ENCODE measurements at places on chromosomes 2 and 18.

DNA sequence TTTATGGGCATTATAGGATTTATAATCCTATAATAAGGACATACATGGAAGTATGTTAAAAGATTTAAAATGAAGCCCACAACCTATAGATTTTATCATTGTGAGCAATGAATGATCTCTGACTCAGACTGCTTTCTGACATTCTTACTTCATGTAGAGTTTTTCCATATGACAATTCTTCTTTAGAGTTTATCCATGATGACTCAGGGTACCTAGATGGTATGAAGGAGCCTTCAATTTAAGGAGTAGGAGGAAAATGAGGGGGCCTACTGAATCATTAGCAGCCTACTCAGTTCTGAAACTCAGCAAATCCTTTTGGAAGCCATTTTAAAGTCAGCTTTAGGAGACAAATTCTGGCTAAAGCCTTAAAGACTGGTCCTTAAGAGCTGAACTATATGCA, 10.4 kb downstream of the PELI1 start:
- DNase-seq = no peak

DNA sequence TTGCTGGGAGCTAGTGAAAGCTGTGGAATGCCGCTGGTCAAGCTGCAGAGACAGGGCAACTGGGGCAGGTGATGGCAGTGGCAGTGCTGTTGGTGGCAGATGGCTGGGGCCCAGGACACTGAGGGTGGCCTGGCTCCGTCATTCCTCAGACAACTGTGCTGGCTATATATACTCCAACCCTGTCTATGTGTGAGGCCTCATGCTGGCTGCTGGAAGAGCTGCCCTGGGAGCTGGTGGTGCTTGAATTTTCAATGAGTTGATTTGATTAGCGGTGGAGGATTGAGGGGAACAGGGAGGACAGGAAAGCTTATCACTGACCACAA, 66.5 kb upstream of the TMEM200C start:
- no peak for DNase-seq

DNA sequence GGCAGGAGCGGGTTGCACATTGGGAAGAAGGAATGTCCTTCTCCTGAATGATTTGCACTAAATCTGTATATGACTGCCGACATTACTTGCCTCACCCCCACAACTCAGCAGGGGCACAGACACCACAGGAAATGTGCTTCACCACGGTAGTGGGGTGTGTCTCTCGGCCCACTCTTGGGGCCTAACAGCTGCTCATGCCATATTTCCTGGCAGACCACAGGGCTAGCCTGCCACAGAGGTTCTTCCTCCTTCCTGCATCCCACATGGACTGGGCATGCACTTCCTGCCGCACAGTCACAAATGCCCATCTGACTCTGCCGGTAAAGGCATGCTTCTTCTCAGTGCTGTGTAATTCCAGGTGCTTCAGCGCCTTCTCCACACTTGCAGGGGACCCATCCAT, 10.3 kb upstream of the PAPOLG start:
- no peak for DNase-seq

DNA sequence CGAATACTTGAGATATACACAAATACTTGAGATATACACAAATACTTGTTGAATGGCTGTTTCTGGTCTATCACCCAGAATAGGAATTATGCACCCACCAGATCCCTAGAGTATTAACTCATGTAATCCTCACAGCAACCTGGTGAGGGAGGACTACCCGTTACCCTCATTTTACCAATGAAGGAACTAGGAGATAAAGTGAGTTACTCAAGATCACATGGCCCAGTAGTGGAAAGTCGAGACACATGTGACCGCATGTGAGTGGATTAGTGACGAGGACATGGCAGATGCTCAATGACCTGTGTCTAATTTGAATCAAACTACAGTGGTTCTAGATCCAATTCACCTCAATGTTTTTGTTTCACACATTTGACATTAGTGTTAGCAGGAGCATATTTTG, 2.4 kb downstream of the MOGAT1 start:
- no peak for DNase-seq

DNA sequence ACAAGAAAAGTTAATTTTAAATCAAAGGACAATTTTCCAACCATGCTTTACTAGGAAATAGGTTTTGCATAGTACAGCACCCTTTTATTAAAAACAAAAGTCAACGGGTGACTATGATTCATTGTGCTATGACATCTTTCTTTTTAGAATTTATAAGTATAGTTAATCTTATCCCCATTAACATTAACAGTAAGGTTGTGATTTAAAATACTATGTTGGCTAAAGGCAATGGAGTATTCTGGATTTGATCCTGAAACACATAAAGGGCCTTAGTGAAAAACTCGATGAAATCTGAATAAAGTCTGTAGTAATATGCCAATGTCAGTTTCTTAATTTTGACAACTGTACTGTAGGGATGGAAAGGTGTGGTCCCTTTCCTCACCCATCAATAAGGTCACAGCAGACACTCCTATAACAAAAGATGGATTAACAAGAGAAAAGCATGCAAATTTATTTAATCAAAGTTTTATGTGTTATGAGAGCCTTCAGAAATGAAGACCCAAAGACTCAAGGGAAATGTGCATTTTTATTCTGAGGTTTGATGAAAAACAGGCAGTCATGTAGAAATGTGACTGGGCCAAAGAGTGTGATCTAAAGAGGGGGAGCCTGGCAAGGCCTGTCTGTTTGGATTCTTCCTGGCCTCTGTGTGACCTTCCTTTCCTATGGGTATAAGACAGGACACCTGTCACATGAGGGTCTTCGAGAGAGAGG, 731.4 kb downstream of the TSN start:
- no peak for DNase-seq

DNA sequence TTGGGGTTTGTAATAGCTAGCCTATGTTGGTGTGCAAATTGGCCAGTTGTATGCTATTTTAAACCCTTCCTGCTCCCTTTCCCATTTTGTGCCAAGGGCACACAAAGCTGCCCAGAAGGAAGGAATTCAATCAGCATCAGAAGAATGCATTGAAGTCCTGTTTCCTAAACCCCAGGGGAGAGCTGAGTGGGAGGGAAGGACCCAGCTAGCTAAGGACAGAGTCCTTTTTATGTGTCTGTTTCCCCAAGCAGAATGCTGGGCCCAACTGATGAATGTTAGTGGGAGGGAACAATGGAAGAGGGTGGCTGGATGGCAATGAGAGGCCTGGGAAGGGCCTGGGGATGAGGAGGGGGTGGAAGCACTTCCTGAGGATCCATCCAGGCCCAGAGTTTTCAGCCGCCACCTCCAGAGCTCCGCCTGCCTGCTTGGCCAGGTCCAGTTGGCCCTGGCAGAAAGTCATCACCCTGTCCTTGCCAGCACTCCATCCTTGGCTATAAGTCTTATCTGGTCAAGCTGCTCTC, 32.7 kb downstream of the MEX3C start:
- DNase-seq = no peak

- DNase-seq = no peak
Measured at GRCh38 chr2:36587556-36587955, 10.4 kb downstream of the FEZ2 start.

DNA sequence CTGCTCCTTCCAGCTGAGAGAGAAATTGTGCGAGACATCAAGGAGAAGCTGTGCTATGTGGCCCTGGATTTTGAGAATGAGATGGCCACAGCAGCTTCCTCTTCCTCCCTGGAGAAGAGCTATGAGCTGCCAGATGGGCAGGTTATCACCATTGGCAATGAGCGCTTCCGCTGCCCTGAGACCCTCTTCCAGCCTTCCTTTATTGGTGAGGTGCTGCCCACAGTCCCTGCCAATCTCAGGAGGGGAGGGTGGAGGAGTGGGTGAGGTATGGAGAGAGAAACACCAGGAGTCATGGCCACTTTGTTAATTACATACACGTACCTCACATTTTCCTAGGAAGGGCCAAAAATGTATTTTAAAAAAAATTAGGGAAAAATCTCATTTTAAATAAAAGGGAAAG, 12.0 kb upstream of the DGUOK start:
- DNase-seq = no peak

DNA sequence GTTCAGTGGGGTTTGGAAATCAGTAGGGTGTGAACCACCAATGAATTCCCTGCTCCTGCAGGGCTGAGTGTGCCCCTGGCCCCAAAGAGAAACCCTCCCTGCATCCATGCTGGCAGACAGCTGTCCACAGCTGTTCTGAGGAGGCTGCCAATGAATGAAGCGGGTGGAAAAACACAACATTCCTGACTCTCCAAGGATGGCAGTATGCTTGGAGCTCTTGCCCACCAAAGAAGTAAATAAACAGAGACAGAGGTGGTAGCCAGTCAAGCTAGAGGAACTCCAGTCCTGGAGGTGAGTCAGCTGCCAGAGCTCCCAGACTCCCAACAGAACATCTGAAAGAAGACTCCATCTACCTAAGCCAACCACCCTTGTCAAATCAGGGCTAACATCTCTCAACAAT, 6.2 kb downstream of the ZBTB7C start:
- DNase-seq = no peak

- no peak for DNase-seq
Measured at GRCh38 chr2:157856187-157856515, 20.0 kb downstream of the ACVR1 start.

GRCh38 chr2:79368116-79368630, 144.7 kb upstream of the CTNNA2 start:
- no peak for DNase-seq

DNA sequence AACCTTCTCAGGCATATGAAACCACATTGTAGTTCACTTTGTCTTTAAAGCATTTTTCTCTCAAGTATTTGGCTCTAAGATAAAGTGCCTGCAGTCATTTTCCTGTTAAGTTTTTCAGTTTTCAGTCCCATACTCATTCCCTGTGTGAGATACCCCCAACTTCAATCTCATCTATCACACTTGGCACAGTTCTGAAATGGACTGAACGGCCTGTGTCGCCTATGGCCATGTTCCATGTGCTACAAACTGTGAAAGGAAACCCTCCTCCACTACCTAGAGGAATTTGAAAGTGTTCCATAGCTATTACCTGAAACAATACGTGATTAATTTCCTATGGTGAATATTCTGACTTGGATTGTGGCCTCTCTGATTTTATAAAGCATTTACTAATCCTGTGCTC, 319.1 kb downstream of the CTNNA2 start:
- DNase-seq = no peak

DNA sequence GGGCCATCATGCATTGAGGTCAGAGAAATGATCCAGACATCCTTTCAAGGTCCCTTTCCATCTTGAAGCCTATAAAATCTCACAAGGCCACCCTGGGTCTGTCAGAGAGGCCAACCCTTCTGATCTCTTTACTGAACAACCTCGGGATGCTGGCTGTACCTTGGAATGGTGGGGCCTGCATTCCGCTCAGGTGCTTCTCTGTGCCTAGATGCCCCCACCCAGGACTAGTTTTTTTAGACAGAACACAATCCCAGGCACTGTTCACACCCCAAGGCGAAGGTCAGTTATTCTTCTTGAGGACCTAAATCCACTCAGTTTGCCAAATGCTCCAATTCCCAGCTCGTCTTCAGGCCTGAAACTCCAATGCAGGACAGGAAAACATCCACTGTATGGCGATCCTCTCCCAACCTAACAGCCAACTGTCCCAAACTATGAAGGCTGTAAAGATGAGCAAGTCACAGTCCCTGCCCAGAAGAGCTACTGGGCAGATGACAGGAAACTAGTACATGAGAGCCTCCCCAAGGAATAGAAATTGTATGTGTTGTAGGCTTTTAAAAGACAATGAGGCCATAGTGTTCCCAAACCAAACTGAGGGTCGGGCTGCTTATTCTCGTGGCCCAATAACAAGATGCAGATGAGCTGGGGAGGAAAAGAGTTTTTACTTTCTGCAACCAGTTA, 154.4 kb upstream of the ACAA2 start:
- DNase-seq = no peak

DNA sequence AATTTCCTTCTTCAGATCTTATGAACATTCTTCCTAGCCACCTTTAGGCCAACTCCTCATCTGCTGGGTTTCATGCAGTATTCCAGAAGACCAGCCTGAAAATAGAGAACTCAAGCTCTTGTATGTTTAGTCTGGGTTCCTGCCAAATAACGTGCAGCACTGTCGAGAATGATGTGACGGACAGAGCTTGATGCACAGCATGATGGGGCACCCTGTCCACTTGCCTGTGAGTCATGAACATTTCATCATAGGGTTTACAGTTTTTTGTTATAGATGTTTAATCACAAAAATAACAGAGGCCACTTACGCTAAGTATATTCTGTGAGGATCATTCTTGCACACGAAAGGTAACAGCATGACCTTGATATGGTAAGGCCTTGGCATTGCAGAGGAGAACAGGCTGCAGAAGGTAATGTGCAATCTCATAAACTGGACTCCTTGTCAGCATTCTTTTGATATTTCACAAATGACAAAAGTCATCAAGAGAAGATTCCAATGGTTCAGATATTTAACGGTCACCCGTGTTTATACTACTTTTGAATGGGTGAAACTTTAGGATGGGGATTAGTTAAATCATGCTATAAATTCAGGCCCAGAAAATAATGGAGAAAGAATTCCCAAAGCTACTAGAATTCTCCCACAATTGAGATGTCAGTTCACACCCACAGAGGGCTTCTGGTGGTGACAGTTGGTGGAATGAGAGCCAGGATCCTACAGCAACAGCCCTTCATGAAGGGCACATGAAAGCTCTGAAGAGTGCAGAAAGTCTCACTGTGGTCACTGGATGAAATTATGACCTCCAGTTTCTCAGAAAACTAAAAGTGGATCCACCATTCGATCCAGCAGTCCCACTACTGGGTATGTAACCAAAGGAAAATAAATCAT, 396.1 kb upstream of the RAB12 start:
- DNase-seq = no peak

- DNase-seq = peak; percentile 86
Measured at GRCh38 chr2:47629501-47630460, 153.2 kb upstream of the MSH6 start.

GRCh38 chr2:85771486-85771885, 17.7 kb downstream of the ATOH8 start:
- DNase-seq = no peak

DNA sequence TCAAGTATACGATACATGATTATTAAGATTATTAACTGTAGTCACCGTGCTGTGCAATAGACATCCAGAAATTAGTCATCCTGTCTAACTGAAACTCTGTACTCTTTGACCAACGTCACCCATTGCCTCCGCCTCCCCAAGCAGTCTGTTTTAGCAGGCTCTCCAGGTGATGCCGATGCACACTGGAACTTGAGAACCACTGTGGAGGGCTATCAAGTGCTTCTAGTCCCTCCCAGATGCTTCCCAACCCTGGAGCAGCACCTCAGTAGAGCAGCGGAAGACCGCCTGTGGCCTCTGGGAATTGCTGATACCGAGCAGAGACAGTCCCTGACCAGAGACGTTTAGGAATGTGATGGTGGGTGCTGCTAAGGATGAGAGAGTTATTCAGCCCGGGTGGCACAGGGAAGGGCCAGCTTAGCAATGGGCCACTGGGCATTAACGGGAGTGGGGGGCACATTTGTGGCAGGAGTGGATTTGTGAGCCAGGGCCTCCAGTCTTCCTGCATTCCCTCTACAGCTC, 50.7 kb downstream of the LIPG start:
- DNase-seq = no peak

- no peak for DNase-seq
Measured at GRCh38 chr2:117931978-117932377, 81.9 kb downstream of the CCDC93 start.

DNA sequence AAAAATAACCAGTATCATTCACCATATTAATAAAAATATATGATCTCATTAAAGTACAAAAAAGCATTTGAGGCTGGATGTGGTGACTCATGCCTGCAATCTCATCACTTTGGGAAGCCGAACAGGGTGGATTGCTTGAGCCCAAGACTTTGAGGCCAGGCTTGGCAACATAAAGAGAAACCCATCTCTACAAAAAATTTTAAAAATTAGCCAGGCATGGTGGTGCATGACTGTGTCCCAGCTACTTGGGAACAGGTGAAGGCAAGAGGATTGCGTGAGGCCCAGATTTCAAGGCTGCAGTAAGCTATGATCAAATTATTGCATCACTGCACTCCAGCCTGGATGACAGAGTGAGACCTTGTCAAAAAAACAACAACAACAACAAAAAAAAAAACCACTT, 75.9 kb downstream of the RAD51AP2 start:
- no peak for DNase-seq
